ENCODE measurements at places on chromosomes 1 and 21.
A peak's percentile ranks its signal among the peaks of the same experiment; 100 is the strongest.

DNA sequence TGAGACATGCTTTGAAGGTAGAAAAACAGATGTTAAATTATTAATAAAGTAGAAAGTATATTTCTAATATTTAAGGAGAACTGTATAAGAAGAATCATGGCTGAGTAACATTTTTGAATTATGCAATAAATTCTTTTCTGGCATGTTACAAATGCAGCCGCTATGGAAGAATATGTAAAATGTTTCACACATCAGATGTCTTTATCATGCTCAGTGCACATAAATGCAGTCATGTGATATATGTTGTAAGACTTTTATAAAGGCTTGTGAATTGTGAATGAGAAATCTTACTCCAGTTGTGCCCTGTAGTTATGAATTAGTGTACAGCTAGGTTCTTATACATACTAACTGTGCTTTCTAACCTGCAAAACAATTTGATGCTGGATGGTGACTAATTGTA is 53.5 kb downstream of the LRRC8B start:
- H3K4me1 ChIP-seq: no peaks in the 10 kb centered on the region
- H3K27me3 ChIP-seq: no peaks in the 10 kb centered on the region
- DNase-seq: no peak
- no peaks in the 10 kb centered on the region for H3K36me3 ChIP-seq

- peak within 1 kb of the TSS; percentile 97 for H3K27ac ChIP-seq
- H3K4me1 ChIP-seq: peaks cover 9% of the 10 kb centered on the region
- H3K27me3 ChIP-seq: no peaks in the 10 kb centered on the region
- H3K36me3 ChIP-seq: peaks cover 17% of the 10 kb centered on the region
- H3K4me3 ChIP-seq: peak within 1 kb of the TSS; percentile 82
- peak; percentile 75 for DNase-seq
These were observed at the start of gene HLCS for GRCh38 chr21:36966066-36966820. HLCS (minus strand) TSS chr21:36966669; CDS start chr21:36966638, 31 bp downstream.

DNA sequence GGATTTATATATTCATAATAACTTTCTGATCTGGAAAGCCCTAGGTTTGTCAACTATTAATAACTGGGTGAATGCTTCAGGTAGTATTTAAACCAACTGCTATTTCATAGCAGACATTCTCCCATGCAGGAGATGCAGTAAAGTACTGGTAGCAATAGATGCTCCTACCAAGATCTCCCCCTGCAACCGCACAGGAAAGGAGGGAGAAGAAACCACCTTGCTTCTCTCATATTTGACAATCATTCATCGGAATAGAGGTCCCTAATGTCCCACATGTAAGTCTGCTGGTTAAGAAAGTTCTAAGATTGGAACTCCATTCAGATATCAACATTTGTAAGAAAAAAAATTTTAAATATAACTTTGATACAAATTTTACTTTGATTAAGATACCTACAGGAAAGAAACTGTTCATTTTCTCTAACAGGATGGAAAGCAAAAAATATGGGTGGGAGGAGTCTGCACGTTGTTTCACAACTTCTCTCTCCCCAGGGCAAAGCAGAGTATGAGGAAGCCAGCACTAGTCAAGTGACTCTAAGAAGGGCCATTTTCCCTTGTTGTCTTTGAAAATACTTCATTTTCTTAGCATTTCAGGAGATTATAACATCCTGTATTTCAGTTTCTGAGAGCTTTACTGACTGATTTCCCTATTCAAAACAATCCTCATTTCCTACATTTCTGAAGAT is at the start of gene PYHIN1:
Gene PYHIN1 (plus strand): TSS at position 498 of the 683 bp plus-strand sequence. CDS start 5,359 bp downstream, outside the sequence.
- H3K36me3 ChIP-seq: no peaks in the 10 kb centered on the region
- H3K27me3 ChIP-seq: no peaks in the 10 kb centered on the region
- no peak for DNase-seq
- H3K27ac ChIP-seq: no peak within 1 kb of the TSS
- no peaks in the 10 kb centered on the region for H3K4me1 ChIP-seq

DNA sequence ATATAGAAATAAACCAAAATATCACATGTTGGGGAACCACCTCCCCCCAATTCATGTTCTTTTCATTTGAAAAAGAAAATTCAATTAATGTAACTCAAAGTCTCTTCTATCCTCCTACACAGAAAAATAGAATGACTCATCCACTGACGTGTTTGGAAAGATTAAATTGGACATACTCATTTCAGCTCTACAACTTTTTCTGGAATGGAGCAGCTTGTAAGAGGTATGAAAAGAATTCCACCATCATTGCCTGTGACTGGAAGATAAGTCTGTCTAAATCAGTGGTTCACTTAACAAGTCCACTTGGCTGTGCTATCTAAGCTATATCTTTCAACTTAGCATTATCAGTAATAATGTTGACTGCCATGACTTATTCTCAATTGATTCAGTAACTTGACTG is 702.3 kb downstream of the BRINP3 start:
- no peak overlapping the region for H3K4me3 ChIP-seq
- DNase-seq: no peak
- peaks cover 12% of the 10 kb centered on the region for H3K4me1 ChIP-seq
- no peaks in the 10 kb centered on the region for H3K36me3 ChIP-seq
- no peak overlapping the region for H3K27ac ChIP-seq

DNA sequence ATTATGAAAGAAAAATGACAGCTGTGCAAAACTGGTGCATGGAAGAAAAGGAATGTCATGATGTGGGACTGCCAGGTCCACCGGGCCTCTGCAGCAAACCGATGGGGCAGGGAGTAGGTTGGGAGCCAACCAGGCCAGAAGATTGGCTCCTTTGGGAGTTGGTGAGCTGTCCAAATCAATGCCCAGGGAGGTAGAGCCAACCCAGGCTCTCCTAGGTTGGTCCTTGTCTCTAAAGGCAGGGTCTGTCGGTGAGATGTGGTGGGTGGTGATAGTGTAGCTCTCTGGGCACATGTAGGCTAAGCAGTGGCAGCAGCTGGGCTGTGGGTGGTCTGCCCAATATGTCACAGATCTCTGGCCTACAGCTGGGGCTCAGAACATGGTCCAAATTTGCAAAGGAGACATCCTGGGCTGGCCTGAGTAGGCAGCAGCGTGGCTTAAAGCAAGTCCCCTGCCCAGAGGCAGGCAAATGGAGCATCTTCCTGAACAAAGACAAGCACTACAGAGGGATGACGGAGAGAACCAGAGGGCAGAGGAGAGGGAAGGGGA is 61.2 kb upstream of the PRDX6 start:
- no peak overlapping the region for H3K27ac ChIP-seq
- no peaks in the 10 kb centered on the region for H3K27me3 ChIP-seq
- no peak for DNase-seq
- no peak overlapping the region for H3K4me3 ChIP-seq
- H3K4me1 ChIP-seq: peaks cover 10% of the 10 kb centered on the region

GRCh38 chr1:172002725-172003345 is 161.5 kb downstream of the DNM3 start:
- H3K27ac ChIP-seq: no peak overlapping the region
- no peaks in the 10 kb centered on the region for H3K27me3 ChIP-seq
- no peaks in the 10 kb centered on the region for H3K36me3 ChIP-seq
- DNase-seq: peak; percentile 60
- H3K4me3 ChIP-seq: no peak overlapping the region

- H3K4me3 ChIP-seq: no peak overlapping the region
- H3K27me3 ChIP-seq: peaks cover 28% of the 10 kb centered on the region
- H3K4me1 ChIP-seq: no peaks in the 10 kb centered on the region
- H3K36me3 ChIP-seq: no peaks in the 10 kb centered on the region
- no peak overlapping the region for H3K27ac ChIP-seq
These were observed 19.5 kb downstream of the SUSD4 start for GRCh38 chr1:223344491-223344890.

GRCh38 chr1:172663732-172664131 is 4.8 kb downstream of the FASLG start:
- H3K27ac ChIP-seq: no peak overlapping the region
- no peaks in the 10 kb centered on the region for H3K36me3 ChIP-seq
- no peaks in the 10 kb centered on the region for H3K27me3 ChIP-seq
- no peak for DNase-seq
- H3K4me3 ChIP-seq: no peak overlapping the region

GRCh38 chr1:111320066-111320879 is 29.6 kb downstream of the CHIA start:
- DNase-seq: no peak
- H3K36me3 ChIP-seq: no peaks in the 10 kb centered on the region
- no peaks in the 10 kb centered on the region for H3K4me1 ChIP-seq

DNA sequence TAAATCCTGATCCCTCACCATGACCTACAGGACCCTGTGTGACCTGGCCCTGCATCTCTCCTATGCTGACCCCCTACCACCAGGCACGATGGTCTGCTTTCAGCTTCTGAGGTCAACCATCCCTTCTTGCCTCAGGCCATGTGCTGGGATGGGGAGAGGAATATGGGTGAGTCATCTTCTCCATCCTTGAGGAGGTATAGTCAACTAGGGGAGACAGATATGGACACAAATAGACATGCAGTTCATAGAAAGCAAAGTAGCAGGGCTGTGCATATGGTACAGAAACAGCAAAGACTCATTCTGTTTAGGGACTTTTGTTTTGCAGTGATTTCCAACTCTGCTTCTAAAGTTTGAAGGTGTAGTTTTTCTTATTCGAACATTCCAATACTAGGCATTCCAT is 250.8 kb upstream of the FGGY start:
- no peak overlapping the region for H3K27ac ChIP-seq
- H3K4me3 ChIP-seq: no peak overlapping the region
- H3K27me3 ChIP-seq: no peaks in the 10 kb centered on the region
- no peak for DNase-seq

DNA sequence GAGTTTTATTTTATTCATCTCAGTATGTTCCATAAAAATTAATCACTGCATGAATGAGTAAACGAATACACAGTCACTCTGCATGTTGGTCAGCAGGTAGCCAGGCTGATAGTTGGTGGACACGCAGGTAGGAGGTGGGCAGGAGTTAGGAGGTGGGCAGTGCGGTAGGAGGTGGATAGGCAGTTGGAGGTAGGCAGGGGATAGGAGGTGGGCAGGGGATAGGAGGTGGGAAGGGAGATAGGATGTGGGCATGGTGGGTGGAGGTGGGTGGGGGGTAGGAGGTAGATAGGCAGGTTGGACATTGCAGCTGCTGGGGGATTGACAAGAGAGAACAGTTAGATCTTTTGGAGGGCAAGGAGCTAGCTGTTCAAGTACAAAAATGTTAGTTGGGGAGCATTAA is 322.7 kb downstream of the PTPRU start:
- no peaks in the 10 kb centered on the region for H3K27me3 ChIP-seq
- no peak overlapping the region for H3K27ac ChIP-seq

DNA sequence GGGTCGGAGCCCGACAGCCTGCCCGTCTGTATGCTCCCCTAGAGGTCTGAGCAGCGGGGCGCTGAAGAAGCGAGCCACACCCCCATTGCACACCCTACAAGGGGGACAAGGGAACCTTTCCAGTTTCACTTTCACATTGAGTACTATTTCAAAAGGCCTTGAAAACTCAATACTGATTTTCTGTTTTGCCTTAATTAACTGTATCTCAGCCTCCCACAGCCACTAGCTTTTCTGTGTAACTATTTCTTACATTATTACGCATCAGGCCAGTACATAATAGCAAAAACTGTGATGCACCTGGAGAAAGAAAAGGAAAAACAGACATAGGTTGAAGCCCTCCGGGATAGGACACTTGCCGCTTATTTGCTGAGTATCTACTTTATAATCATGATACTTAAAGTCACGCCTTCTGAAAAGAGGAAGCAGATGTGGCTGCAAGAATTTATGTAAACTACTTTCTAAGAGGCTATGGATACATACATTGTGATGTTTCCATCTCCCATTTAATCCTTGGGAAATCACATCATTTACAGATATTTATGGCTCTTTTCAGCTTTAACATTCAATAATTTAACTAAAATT is 1719.5 kb downstream of the MRPL39 start:
- no peaks in the 10 kb centered on the region for H3K36me3 ChIP-seq
- H3K27me3 ChIP-seq: no peaks in the 10 kb centered on the region
- DNase-seq: no peak
- no peaks in the 10 kb centered on the region for H3K4me1 ChIP-seq
- H3K4me3 ChIP-seq: no peak overlapping the region
- no peak overlapping the region for H3K27ac ChIP-seq

- H3K4me3 ChIP-seq: no peak overlapping the region
- no peak for DNase-seq
These were observed 133.1 kb downstream of the SETD4 start for GRCh38 chr21:35927262-35927661.

DNA sequence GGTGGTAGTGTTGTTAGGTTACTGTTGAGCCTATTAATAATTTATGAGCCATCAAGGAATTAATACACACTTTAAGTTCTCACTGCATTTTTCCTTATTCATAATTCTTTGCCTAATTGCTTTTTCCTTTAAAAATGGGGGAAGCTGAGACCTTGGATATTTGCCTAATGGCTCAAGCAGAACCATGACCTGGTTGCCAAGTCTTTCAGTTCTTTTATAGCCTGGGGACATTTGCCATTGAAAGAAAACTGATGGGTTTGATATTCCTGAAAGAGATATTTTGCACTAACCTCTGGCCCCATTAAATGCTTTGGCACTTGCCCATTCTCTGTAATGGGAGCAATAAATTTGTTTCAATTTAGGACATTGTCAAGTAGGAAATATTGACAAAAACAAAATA is 18.5 kb upstream of the LRRC53 start:
- H3K4me1 ChIP-seq: no peaks in the 10 kb centered on the region
- no peak overlapping the region for H3K4me3 ChIP-seq
- peaks cover 19% of the 10 kb centered on the region for H3K27me3 ChIP-seq
- no peaks in the 10 kb centered on the region for H3K36me3 ChIP-seq
- no peak overlapping the region for H3K27ac ChIP-seq

- H3K4me3 ChIP-seq: no peak overlapping the region
- no peaks in the 10 kb centered on the region for H3K27me3 ChIP-seq
- no peak overlapping the region for H3K27ac ChIP-seq
- H3K4me1 ChIP-seq: no peaks in the 10 kb centered on the region
- DNase-seq: no peak
These were observed 5.5 kb downstream of the NCAM2 start for GRCh38 chr21:21003701-21004100.

DNA sequence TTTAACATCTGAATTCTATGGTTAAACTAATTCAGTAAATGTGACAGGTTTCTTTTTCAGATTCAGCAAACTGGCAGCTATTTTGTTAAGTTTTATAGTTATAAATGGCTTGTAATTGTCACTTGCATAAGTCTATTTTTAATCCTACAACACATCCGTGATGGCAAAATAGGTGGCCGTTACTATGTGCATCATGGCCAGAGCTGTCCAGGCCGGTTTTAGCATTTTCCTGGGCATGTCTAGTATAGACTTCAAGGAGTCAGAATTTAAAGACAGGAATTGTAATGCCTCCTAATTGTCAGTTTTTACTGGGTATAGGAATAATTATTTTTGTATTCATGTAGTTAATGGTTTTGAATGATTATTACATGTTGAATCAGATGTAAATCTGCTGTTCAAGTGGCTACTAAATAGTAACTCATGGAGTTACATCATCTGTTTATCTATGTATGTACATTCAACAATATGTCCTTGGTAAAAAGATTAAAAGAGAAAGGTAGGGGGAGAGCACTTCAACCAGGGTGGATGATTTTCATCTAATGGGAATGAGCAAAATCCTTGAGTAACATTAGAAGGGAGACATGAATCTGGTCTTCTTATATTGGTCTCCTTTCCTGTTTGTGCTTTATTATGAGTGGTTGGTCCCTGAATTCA is 3.2 kb upstream of the B3GALT2 start:
- no peaks in the 10 kb centered on the region for H3K27me3 ChIP-seq
- H3K4me1 ChIP-seq: peaks cover 28% of the 10 kb centered on the region
- H3K36me3 ChIP-seq: no peaks in the 10 kb centered on the region
- H3K27ac ChIP-seq: no peak overlapping the region
